ENCODE measurements at places on chromosomes 6 and 20.

- no peak for DNase-seq
These were observed at the start of gene PTCHD4 for GRCh38 chr6:48111143-48111506. Gene PTCHD4, minus strand, starts transcription at chr6:48111197. Its CDS starts 42,240 bp downstream, at chr6:48068957.

- DNase-seq = no peak
These were observed 220.2 kb downstream of the ATXN1 start for GRCh38 chr6:16540804-16541752.

- DNase-seq = no peak
These were observed 59.4 kb downstream of the TRMT6 start for GRCh38 chr20:5890773-5891441.

GRCh38 chr6:78831492-78831891, 35.9 kb upstream of the IRAK1BP1 start:
- no peak for DNase-seq

- DNase-seq = no peak
These were observed 352.5 kb upstream of the PRND start for GRCh38 chr20:4369119-4369797.

DNA sequence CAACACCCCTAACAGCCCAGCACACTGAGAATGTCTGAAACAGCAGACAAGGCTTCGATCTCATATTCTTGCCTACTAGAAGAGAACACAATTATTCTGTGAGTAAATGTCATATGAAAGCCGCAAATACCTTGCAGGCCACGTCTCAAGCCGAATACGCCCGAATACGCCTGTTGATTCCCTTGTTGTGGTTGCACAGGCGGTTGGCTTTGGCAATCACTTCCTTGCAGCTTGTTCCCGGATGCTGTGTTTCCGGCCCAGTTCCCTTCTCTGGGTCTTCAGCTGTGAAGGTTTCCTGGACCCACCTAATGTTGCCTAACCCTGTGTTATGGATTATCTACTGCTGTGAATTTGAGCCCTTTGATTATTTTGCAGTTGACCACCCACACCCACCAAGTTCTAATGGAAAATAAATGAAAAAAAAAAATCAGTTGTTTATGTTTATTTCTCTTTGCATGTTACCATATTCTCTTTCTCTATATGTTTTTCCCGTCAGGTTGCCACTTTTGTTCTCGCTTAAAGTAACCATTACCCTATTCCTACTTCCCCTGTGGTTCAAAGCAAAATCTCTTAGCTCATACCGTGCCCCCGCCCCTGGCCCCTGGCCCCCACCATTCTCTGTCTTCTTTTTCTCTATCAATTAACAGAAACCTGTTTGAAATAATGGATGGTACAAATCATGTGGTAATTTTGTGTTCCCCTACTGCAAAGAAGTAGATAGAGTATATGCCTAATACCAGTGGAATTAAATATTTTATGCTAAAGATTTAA, 172.4 kb downstream of the ADGB start:
- peak; percentile 42 for DNase-seq

GRCh38 chr6:44258325-44258863, 1.1 kb upstream of the SLC35B2 start:
- DNase-seq = no peak

- no peak for DNase-seq
These were observed 10.4 kb upstream of the COL10A1 start for GRCh38 chr6:116136373-116136772.

- DNase-seq = peak; percentile 29
These were observed 28.2 kb downstream of the SNX5 start for GRCh38 chr20:17940224-17940971.

DNA sequence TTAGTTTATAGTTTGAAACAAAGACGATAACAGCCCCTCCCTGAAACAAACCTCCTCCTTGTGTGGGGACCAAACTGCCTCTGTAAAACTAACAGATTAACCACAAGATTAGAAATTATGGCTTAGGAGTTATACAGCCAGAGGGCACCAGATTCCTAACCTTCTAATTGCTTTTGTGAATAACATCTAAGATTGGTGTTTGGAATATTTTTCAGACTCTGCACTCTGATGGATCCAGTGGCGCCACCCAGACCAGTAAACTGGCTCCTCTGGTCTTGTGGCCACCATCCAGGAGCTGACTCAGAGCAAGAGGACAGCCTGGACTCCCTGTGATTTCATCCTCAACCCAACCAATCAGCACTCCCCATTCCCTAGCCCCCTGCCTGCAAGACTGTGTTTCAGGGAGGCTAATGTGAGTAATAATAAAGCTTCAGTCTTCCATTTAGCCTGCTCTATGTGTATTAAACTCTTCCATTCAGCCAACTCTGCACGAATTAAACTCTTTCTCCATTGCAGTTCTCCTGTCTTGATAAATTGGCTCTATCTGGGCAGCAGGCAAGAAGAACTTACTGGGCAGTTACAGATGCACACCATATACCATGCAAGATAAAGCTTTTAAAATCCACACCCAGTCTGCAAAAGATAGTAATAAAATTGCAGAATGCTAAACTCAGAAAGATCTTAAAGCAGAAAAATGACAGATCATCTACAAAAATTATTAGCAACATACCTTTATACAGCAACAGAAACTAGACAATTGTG, 58.5 kb upstream of the SLC22A16 start:
- DNase-seq = no peak

DNA sequence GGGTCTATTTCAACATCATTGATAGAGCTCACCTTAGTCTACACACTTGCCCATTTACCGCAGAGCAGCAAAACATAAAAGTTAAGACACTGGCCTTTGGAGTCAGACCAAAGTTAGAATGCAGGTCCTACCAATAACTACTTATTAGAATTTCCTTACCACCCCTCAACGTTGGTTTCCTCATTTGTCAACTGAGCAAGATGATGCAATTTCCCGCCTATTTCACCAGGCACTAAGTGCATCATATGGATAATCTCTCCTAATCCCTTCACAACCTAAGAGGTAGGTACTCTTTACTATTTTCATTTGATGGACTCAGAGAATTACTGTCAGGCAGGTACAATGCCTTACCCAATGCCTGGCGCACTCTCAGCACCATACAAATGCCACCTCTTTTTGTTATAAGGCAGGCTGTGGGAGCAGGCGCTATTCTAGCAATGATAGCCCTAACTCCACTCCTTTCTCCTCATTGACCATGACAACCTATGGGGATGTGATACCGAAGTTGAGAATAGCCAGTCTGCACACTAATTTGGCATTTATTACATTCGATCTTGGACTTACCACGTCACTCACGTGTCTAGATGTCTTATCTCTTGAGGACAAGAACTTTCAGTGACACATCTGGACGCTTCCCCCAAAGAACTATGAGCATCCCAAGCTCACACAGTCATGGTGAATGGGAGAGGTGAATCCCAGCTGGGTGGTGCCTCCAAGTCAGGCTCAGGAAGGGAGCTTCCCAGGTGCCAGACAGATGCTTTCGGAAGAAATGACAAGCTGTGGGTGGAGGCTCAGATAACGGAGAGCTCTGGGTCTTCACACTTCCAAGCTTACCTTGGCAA, 128.1 kb upstream of the STMND1 start:
- DNase-seq = no peak

- no peak for DNase-seq
These were observed 72.1 kb downstream of the FOXA2 start for GRCh38 chr20:22511943-22512910.

DNA sequence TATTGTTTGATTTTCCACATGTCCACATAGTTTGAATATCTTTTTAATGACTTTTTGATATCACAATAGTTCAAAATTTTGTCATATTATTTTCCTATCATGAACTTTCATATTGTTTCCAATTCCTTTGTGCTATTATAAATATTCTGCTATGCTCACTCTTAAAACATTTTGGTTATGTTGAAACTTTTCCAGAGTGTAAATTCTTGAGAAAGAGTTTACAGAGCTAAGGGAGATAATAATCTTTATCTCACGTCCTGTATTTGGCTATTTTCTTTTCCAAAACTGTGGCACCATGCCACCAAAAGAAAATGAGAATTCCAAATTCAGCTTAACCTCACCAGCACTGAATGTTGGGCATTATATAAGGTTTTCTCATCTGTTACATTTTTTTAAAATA, 210.9 kb downstream of the TFAP2B start:
- DNase-seq = no peak

Data from activated T-cell treated with anti-CD3 and anti-CD28 coated beads, Interleukin-2, amount 50 U/mL, for 48 hours (primary cell).